Fibroblast of the aortic adventitia (primary cell): ENCODE measurements at places on chromosomes 13 and 19. TPM values are rescaled to one million over a fixed set of nuclear protein-coding genes. Genes with fewer than 3 reads are reported as not detected.

- DNase-seq = no peak
Observed at GRCh38 chr13:107066355-107066754, 498.4 kb upstream of the ARGLU1 start.

DNA sequence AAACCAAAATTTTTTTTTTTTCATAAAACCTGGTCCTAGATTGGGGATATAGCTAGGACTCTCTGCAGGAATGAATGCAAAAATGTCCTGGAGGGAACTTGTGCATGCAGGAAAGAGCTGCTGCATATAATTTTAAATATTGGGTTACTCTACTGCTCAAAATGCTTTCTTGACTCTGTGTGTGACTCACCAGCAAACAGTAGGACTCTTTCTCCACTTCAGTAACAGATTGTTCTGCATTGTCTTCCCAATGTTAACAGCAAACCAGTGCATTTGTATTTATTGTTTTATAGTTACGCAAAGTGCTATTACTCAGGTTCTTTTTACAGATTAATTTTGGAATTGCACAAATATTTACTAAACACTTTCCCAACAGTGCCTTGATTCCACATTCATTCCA, 163.7 kb upstream of the KL start:
- no peak for DNase-seq

GRCh38 chr19:2699413-2700140, 2.9 kb downstream of the GNG7 start:
- DNase-seq = no peak

DNA sequence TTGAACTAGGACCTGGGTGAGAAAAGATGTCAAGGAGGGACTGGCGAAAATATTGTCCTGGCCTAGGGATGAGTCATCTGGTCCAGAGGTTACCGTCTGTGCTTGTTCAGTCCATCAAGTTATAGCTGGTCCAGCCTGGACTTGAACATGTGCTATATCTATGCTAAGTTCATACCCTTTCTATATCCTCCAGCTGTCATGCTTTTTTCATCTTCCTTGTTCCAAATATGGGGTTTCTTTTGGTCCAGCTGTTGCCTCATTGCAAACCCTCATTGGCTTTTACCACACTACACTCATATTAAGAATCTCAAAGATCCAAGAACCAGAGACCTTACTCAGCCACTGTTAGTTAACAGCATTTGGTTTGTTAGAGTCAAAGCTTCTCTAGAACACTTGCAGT, 19.1 kb upstream of the KLF12 start:
- DNase-seq = no peak

- no peak for DNase-seq
Observed at GRCh38 chr13:95620030-95620824, 24.3 kb downstream of the DZIP1 start.

- DNase-seq = no peak
Observed at GRCh38 chr13:106096661-106097092, 438.8 kb downstream of the EFNB2 start.

DNA sequence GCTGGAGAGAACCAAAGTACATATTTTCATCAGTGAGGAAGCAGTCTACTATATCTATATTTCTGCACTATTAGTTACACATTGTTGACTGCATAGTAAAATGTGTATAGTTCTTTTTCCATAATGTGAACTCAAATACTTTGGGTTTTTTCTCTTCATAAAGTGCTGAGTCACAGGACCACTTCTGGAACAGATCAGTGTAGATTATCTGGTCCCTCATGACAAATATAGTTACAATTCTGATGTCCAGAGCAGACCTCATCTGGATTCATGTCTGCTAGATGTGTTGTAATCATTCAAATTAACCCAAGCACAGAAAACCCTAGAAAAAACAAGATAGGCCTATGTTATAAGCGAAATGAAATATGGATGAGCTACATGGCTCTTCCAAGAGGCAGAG, 171.4 kb downstream of the SUCLA2 start:
- peak; percentile 41 for DNase-seq

- DNase-seq = no peak
Observed at GRCh38 chr13:38880397-38880796, 110.2 kb downstream of the STOML3 start.

DNA sequence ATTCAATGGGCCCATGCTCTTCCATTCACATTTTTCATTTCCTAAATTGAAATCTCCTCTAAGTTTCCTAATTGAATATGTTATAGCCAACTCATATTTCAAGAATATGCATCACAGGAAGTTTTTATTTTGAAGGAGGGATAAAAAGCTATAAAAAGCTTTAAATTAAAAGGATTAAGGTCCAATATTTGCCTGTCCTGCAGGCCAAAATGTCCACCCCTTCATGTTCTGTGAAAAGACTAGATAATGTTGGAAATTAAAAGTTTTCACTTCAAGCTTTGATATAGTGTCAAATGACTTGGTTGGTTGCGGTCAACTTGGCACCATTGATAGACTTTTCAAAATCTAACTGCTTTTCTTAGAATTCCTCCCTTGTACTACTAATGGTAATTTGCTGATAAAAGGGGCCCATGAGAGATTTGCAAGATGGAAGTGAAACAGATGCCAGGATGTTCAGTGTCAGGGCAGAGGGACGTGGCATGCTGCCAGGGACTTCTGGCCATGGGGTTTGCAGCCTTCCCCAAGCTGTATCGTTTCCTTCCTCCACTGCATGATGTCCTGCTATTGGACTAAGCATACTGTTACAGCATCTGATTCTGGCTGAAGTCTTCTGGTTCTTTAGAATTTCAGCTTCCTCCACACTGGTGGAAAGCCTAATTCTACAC, 547.3 kb upstream of the MIR17HG start:
- no peak for DNase-seq

DNA sequence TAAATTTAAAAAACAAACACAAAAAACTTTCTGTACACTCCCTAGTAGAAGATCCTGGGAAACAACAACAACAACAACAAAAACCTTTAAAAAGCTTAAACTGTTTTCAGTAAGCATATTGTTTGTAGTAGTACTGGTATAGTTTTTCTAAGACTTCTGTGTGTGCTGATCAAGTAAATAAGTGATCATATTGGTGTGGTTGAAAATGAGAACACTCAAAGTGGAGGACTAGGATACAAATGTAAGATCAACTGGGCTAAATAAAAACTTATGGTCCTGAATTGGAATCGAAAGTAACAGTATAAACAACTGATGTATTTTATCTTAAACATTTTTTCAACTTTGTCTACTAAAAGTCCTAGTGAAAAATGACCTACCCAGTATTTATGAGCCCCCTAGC, 135.5 kb downstream of the FOXO1 start:
- DNase-seq = no peak

DNA sequence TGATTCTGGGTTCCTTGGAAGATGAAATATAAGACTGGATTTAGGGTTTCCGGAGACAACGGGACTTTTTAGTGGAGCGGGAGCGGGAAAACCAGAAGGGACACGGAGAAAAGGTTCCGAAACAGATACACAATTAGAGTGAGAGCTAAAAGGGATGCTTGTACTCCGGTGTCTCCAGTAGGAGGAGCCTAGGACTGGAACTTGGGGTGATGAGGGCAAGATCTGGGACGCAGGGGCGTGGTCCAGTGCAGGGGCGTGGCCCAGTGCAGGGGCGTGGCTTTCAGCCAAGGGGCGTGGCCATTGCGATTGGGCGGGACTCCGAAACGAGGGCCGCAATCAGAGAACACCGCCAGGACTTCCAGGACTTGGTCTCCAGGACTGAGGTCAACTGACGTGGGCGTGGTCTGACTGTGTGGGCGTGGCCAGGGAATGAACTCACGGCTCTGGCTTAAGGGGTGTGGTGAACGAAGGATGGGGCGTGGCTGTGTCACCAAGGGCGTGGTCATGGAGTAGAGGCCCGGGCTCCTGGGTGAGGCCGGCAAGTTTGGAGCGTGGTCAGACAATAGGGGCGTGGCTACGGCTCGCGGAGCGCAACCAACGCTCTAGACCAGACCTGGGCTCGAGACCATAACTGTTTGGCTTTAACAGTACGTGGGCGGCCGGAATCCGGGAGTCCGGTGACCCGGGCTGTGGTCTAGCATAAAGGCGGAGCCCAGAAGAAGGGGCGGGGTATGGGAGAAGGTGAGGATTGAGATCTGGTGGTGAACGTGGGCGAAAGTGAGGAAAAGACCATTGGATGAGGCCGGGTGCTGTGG, at the start of gene DKKL1:
Gene DKKL1 (plus strand): TSS at position 610 of the 815 bp plus-strand sequence. CDS start 122 bp downstream, at position 732.
- peak; percentile 99 for DNase-seq

DNA sequence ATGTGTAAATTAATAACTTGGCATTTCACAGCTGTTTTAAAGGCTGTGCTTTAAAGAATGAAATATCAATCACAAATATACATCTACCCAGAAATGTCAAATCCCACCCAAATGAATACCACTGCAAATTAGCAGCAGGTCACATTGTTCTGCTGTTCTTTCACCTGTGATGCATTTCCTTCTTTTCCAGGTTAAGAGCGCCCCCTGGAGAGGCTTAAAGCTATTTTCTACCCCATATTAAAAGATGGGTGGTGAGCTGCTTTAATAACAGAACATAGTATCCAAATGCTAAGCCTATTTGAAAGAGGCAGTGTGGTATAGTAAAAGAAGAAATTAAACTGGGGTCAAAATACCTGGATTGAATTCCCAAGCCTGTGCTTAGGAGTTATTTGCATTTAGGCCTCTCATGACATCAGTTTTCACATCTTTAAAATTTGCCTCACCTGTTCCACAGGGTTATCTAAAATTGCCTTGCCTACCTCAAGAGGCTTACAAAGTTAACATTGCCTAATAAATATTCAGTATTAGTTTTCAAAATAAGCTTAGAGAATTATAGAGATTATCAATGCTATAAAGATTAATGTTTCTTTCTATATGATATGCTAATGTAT, 396.9 kb upstream of the SLITRK5 start:
- peak; percentile 43 for DNase-seq

- no peak for DNase-seq
Observed at GRCh38 chr13:23673867-23674605, 103.8 kb downstream of the TNFRSF19 start.

DNA sequence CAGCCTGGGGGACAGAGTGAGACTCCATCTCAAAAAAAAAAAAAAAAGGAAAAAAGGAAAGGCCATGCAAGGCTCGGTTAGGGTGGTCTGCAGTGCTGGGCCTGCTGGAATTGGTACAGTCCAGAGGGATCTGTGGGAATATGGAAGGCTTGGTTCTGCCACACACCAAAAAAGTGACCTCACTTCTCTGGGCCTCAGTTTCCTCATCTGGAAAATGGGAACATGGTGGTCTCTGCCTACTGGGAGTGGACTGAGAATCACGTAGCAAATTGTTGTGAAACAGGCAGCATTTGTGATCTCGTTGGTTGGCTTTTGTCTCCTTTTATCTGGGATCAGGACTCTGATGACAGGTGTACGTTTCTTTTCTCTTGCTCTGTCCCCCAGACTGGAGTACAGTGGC, 7.5 kb downstream of the DNM2 start:
- no peak for DNase-seq

DNA sequence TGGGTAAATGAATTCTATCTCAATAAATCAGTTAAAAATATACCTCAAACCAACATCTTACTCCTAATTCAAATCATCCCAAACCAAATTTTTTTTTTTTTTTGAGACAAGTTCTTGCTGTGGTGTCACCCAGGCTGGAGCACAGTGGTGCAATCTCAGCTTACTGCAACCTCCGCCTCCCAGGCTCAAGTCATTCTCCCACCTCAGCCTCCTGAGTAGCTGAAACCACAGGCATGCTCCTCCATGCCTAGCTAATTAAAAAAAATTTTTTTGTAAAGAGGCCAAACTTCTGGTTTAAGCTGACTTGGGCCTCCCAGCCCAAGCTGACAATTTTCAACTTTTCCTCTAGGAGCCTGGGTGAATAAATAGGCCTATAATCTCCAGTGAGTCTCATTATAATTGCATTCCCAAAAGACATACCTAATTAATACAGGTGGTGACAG, 22.1 kb upstream of the OLFM2 start:
- DNase-seq = peak; percentile 84

GRCh38 chr13:114225610-114226009, 9.1 kb upstream of the CDC16 start:
- no peak for DNase-seq

- DNase-seq = no peak
Observed at GRCh38 chr19:19909654-19910053, 8.9 kb downstream of the ZNF93 start.

- no peak for DNase-seq
Observed at GRCh38 chr13:108734676-108735075, 105.3 kb downstream of the MYO16 start.

- DNase-seq = no peak
Observed at GRCh38 chr13:59689057-59689456, 474.7 kb downstream of the DIAPH3 start.

DNA sequence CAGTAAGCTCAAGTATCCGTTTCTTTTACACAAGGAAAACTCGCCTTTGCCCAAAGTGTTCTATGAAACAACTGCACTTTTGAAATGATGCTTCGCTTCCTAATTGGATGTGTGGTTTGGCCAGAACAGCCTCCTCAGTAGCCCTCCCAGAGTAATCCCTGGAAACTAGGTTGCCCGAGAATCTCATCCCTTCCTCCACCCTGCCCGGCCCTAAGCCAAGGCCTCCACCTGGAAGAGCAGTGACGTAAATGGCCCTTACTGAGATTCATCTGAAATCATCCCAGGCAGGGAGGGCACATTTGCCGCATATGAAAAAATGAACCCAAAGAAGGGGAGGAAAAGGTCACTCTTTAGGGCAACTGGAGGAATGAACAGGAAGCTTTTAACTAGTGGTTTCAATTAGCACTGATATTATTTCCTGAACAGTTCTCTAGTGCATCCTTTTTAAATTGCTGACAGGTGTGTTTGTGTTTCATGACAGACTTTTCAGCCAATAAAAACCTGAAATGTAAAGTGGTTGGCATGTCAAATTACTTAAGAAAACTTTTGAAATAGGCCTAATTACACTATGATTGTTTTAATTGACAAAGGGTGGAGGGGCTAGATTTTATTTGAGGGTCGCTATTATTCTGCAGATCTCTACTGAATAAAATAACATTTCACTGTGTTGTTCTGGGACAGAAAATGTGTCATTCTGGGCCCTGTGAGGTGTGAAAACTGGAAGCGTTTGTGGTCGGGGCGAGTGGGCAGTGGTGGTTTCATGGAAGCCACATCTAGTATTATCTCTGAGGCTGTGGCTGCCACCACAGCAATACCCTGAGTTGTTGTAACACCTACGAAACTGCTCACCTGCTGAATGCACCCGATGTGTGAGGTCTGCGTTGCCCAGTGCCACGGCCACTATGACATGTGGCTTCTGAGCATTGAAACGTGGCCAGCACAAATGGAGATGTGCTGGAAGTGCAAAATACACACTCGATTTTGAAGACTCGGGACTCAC, 112.1 kb downstream of the ZIC5 start:
- no peak for DNase-seq

DNA sequence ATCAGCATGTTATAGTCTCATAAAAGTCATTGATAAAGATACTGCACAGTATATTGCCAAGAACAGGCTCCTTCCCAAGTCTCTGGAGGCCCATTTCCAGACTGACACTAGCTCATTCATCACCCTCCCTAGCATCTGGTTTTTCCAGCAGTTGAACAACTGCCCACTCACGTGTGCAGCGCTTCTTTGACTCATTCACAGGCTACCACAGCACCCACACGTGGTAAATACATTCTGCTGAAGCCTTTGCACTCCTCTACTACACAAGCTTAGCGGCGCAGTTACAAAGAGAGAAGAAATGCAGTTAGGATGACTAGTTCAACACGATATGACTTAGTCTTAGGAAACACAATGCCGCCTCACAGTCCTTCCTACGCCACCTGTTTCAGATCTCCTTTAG, 87.7 kb downstream of the DOCK9 start:
- DNase-seq = peak; percentile 53

The FPR3 gene
- not detected in 2 replicates for total RNA-seq

The TSSK6 gene
- 1.9 and 4.3 TPM in 2 replicates for total RNA-seq

The ADGRE3 gene
- total RNA-seq = not detected in 2 replicates

The SLC10A2 gene
- total RNA-seq = not detected in 2 replicates

The GYS1 gene
- total RNA-seq = 5.5 and 38.6 TPM in 2 replicates

The ASF1B gene
- total RNA-seq = 1.7 and 32.3 TPM in 2 replicates
